ENCODE measurements at places on chromosomes 16 and 17.
A peak's percentile ranks its signal among the peaks of the same experiment; 100 is the strongest.

DNA sequence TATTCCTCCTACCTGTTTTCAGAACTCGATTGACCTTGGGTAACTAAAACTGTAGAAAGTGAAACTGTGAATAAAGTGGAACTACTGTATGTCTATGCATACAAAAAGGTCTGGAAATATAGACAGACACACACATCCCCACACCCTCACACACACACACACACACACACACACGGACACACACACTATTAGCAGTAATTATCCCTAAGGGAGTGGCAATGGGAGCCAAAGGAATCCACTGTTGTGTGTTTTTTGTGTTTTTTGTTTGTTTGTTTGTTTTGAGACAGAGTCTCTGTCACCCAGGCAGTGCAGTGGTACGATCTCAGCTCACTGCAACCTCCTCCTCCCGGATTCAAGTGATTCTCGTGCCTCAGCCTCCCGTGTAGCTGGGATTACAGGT is 26.6 kb upstream of the SRCIN1 start:
- DNase-seq = no peak

DNA sequence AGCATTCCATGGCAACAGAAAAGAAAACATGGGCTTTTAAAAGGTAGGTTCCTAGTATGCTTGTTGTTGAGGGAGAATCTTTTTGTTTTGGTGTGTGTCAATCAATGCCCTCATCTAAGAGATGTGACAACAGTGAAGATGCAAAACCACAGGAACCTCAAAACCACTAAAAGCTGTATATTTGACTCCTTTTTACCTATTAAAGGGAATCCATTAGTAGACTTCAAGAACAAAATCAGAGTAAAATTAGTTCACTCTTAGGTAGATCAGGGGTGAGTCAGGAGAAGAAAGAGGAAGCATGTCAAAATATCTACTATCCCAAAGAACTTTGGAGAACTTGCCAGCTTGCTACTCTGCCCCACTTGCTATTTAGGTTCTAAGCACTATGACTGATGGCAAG is 89.1 kb downstream of the CDK5R1 start:
- DNase-seq = no peak

- no peak for DNase-seq
Measured at GRCh38 chr16:84190731-84191388, at the start of gene ADAD2. Gene ADAD2, plus strand, starts transcription at chr16:84191157. Its CDS starts 74 bp downstream, at chr16:84191231.

- DNase-seq = peak; percentile 59
Measured at GRCh38 chr16:8675183-8676159, 1.1 kb downstream of the ABAT start.

GRCh38 chr17:79864617-79865250 is 25.5 kb upstream of the CBX4 start:
- no peak for DNase-seq

DNA sequence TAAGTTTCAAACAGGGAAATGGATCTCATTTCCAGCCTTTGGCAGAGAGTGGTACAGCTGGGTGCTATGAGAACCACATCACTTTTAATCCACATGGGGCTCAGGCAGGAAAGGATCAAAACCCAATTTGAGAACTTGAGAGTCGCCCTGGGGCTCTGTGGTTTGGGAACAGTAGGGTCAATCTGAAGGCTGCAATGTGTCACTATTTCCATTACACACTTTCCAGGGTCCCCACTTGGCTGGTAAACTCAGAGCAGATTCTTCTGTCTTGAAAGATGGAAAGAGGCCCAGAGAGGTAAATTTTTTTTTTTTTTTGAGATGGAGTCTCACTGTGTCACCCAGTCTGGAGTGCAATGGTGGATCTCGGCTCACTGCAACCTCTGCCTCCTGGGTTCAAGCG is 6.7 kb upstream of the HIGD1B start:
- DNase-seq = no peak

- no peak for DNase-seq
Measured at GRCh38 chr16:53282328-53282727, 151.9 kb upstream of the RBL2 start.

Data from stimulated activated CD4-positive, alpha-beta T cell treated with anti-CD3 and anti-CD28 coated beads, Interleukin-1b, Interleukin-23, amount 100 ng/mL, for 48 hours (primary cell).